ENCODE measurements at places on chromosomes 5 and 9.

- ATAC-seq, result peak; percentile 15
Observed at GRCh38 chr5:168295574-168296201, 4.2 kb downstream of the WWC1 start.

- no peak for ATAC-seq
Observed at GRCh38 chr9:33130961-33131789, 36.0 kb downstream of the B4GALT1 start.

DNA sequence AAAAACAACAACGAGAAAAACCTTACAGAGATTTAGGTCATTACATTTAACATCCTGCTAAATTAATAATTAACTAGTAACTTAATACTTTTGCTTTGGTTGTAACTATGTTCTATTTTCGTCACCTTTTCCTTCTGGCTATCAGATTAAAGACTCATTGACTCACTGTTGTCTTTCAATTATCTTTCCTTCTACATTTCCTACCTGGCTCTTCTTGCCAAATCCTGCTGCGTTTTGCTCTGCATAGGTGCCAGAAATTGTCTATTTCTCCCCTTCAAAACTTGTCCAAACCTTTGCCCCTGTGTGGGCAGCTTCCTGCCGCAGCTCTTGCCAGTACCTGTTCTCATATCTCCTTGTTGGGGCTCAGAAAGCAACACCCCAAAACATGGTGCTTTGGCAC, 235.5 kb upstream of the ZNF608 start:
- ATAC-seq, result no peak

DNA sequence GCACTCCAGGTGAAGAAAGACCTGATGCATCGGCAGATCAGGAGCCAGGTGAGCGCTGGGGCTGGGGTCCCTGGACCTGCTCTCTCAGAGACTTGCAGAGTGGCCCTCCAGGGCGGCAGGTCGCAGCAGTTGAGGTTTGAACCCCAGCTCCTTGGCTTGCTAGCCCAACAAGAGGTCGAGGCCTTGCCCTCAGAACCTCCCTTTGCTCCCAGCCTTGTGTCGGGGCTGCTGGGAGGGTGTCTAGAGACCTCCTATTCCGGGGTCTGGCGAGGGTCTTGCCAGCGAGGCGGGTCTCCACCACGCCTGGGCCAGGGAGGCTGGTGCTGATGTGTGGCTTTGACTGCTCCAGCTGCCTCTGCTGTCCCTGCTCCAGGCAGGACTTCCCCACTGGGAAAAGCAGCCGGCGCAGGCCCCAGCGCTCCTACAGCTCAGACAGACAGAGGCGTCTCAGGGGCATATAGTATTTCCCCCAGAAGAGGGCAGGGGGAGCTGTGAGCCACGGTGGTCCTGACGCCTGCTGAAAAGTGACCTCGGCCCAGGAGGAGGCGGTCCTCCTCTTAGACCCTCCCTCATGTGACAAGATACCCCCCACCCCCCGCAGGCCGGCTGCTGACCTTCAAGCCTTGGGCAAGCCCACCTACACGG, 38.3 kb downstream of the LRSAM1 start:
- no peak for ATAC-seq

DNA sequence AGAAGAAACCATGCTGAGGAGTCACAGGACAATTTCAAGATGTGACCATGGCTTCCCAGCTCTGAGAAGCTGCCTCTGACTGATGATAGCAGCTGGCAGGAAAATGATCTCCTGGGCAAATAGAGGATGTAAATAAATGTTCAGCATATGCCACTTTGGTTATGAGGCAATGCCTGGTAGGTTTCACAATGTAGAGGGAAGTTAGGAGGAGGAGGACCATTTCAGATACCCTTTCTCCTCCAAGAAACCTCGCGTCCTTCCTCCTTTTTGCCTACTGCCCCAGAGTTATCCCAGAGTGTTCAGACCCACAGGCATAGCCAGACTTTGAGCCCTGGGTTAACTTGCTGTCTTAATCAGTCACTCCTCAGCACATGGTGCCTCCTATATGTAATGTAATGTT, 541.6 kb upstream of the DAP start:
- ATAC-seq, result no peak

- ATAC-seq, result peak; percentile 34
Observed at GRCh38 chr5:109516390-109516789, 106.6 kb upstream of the PJA2 start.

DNA sequence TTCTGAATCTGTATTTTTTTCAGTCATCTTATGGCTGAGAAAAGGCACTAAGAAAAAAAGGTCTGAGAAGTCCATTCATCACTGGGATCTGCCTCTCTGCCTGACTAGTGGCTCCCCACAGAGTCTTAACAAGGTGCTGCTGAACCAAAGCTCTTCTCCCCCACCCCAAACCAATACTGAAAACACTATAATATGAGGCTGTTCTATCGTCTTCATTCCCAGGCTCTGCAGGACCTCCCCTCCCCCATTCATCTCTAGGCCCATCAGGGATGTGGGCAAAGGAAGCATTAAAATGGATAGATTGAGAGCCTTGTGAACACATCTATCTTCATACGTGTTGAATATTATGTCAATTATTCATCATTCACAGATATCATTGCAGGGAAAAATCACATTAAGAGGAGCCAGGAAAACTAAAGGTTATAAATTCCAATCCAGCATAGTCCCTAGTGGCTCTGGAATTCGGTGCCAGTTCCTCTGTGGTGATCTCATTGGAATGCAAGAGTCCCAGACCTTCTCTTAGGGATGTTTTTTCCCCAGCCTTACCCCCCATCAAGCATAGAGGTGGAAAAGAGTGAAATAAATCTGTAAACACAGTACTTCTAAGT, 44.3 kb upstream of the GPR151 start:
- ATAC-seq, result no peak

DNA sequence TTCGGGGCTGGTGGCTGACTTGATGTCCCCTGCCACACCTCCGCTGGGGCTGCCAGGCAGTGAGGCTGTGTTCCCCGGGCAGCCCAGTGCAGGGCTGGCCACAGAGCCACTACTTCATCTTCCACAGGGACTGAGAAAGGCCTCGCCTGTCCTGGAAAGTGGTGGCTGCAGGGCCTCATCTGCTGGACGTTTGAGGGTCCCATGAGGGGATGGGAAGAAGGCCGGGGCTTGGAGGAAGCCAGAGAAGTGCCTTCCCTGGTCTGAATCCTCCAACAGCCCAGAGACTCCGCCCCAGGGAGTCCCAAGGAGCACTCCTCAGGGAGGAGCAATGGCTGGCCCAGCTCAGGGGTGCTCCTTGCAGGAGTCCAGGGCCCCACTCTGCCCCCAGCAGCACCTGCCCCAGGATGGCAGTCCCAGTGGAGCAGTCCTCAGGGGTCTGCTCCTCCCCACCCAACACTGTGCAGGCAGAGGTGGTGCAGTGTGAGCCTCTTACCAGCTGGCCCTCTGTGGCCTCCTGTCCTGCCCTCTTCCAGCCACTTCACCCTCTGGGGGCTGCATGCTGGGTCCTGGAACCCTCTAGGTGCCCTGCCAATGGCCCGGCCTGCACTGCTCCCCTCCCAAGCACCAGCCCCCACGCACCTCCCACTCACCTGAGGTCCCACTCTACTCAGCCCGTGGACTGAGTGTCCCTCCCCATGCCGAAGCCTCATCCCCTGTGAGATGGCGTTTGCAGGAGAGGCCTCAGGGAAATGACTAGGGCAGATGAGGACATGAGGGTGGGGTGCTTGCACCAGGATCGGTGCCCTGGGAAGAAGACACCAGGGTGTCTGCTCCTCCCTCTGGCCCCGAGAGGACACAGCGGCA, 47.3 kb upstream of the COL5A1 start:
- ATAC-seq, result no peak

- no peak for ATAC-seq
Observed at GRCh38 chr9:92422611-92423338, 1.5 kb downstream of the OMD start.

DNA sequence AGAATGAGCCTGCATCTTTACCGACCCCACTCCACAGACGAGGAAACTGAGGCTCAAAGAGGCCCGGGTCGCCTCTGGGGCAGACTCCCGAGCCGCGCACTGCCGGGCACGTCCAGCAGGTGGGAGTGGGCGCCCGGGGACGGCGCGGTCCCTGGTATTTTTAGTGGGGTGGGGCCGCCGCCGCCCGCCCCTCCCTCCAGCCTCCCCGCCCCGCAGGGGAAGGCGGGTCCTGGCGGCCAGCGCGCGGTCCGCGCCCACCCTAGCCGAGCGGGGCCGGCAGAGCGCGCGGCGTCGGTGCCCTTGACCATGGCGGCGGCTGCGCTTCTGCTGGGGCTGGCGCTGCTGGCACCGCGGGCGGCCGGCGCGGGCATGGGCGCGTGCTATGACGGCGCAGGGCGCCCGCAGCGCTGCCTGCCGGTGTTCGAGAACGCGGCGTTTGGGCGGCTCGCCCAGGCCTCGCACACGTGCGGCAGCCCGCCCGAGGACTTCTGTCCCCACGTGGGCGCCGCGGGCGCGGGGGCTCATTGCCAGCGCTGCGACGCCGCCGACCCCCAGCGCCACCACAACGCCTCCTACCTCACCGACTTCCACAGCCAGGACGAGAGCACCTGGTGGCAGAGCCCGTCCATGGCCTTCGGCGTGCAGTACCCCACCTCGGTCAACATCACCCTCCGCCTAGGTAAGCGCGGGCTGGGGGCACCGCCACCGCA, at the start of gene LAMC3:
Gene LAMC3, plus strand, starts transcription at position 266 of the 710 bp plus-strand sequence. Its CDS starts 41 bp downstream, at position 307.
- no peak for ATAC-seq

- ATAC-seq, result no peak
Observed at GRCh38 chr5:96857924-96858323, 18.4 kb upstream of the ERAP2 start.

DNA sequence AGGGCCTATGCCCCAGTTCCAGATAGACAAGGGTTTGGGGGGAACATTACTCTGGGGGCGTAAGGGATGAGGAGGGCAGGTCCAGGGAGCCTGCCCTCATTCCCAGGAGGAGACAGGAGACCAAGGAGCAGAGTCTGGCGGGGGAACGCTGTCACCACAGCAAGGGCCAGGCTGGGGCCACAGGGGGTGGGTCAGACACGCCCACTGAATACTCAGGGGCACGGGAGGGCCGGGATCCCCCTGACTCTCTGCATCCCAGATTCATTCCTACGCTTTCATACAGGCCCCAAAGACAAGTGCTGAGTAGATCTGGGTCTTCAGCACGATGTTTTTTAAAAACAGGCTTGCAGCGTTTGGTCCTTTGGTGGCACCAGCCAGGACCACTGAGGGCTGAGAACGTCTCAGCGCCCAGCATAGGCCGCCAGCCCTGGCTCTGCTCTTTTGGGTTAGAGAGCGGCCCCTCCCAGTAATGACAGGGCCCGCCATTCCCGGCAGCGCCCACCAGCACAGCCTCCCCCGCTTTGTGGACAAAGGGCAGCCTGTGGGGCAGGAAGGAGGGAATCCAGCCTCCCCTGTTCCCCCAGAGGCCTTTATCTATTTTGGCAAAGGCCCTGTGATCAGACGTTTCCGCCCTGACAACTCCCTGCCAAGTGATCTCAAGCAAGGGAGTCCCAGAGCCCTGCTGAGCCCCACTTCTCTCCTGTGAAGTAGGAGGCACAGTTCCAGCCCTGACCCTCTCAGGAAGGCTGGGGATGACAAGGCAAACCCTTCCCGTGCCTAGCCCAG, 24.9 kb downstream of the NEK6 start:
- ATAC-seq, result peak; percentile 34

DNA sequence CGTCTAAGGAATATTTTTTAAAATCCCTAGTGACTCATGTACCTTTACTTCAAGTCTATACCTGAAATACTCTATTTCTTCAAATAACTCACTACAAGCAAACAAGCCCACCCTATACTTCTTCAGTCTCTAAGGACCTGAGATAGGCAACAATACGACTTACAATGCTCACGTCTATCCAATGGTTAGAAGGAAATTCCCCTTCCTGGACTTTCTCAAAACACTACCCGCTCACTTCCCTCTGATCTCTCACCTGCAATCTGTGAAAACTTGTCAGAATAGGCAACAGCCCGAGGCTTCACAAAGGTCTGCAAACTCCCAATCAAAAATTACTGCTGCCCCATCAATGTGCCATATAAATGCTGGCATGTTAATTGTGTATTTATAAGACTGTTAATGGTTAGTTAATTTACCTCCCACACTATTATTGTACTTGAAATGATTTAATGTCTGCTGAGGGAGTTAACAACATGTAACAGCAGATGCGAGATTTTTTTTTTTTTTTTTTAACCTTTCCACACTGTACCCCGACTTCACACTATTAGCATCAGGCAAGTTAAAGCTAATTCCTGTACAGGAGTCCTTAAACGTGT, 27.3 kb downstream of the MAPKAP1 start:
- ATAC-seq, result no peak

DNA sequence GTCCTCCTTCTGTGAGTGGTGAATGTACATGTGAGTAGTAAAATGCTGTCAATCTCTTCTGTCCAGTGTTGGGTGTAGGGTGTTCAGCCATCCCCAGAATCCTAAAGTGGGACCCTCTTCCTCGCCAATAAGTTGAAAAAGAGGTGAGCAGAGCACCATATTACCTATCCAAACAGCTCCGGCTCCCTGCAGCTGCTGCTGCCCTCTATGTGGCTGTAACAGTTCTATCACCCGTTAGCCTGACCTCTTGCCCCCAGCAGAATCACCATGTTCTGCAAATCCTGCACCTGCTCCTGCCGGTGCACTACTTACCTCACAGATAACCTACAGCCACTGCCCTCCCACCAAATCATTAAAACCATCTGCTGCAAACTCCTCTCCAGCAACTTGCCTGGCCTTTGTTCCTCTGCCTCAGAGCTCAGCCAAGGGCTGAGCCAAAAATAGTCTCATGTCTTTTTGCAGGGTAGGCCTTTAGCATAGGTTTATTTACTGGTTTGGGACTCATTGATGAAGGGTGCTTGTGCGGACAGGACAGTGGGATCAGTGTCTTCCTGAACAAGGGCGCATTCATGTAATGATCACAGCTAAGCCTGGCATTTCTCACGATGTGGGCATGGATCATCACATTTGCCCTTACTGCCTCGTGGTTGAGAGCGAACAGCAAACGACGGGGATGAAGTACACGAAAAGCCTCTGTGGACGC, 49.6 kb upstream of the CCL21 start:
- no peak for ATAC-seq

DNA sequence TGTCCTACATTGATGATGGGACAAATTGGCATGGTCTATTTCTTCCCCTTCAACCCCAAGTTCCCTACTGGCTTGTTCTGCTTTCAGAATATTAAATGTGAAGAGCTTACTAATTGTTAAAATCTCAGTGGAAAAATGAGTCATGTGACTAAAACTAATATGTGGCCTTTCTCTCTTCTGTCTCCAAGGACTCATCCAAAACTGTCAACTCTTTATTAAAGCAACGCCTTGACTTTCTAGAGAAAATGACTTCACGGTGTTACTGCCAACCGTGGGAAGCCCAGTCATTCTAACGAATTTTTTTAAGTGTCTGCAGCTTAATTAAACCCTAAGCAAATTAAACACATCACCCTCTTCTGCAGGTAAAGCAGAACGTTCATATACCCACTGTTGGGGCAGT, 431.6 kb downstream of the DTWD2 start:
- no peak for ATAC-seq

- no peak for ATAC-seq
Observed at GRCh38 chr9:99239341-99240060, 17.4 kb downstream of the SEC61B start.

GRCh38 chr5:116880150-116880549, 305.5 kb upstream of the SEMA6A start:
- no peak for ATAC-seq

Data from gastroesophageal sphincter (tissue), 4 donors.